ENCODE measurements at places on chromosomes 12 and 14.

GRCh38 chr12:23694307-23694706 lies 255.2 kb downstream of the SOX5 start:
- DNase-seq, result no peak

DNA sequence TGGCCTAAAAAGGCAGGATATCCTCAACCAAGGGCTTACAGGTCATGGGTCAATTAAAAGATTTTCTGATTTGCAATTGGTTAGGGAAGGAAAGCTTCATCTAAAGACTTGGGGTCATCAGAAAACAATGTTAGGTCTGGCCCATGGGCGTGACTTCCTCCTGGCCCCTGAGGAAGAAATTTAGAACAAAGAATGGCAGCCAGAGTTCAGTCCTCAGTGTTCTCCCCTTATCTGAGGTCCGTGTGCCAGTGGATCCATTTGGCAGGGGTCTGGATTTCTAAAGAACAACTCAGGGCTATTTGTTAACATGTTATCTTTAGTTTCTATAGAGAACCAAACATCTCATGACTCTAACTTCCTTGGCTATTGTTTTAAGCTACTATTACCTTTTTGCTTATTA lies 27.8 kb upstream of the NFYB start:
- no peak for DNase-seq

- no peak for DNase-seq
Measured at GRCh38 chr12:15590180-15590826, 198.9 kb downstream of the EPS8 start.

GRCh38 chr14:94868772-94869072 lies 98.8 kb upstream of the GSC start:
- DNase-seq, result no peak

DNA sequence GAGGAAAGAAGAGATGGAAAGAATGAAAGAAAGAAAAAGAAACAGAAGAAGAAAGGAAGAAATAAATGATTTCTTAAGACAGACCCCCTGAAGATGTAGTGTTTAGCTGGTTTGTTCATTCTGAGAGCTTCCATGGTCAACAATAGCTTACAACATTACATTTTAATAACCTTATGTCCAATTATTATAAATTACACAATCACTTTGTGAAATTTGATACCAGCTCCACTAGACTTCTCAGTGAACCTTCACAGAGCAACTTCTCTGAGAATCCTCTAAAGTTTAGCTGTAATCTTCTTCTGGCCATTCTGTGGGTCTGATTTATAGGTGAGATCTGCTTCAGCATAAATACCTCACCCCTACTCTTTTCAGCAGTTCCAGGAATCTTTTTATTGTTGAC lies 27.9 kb downstream of the SIX1 start:
- no peak for DNase-seq

- no peak for DNase-seq
Measured at GRCh38 chr14:65352964-65353530, 59.5 kb upstream of the FUT8 start.

- DNase-seq, result no peak
Measured at GRCh38 chr12:49478949-49479664, 59.7 kb upstream of the KCNH3 start.

DNA sequence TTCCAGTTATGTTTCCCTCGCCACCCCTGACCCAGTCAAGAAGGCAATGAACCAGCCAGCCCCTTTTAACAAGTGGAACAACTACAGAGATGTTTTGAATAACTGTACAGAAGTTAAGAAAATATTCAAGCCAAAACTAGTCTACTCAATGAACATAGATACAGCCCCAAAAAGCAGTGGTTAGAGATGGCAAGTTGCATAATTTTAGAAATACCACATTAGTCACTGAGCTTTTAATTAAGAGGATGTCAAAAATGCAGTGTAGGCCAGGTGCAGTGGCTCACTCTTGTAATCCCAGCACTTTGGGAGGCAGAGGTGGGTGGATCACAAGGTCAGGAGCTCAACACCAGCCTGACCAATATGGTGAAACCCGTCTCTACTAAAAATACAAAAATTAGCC lies 27.2 kb downstream of the PROX2 start:
- no peak for DNase-seq

DNA sequence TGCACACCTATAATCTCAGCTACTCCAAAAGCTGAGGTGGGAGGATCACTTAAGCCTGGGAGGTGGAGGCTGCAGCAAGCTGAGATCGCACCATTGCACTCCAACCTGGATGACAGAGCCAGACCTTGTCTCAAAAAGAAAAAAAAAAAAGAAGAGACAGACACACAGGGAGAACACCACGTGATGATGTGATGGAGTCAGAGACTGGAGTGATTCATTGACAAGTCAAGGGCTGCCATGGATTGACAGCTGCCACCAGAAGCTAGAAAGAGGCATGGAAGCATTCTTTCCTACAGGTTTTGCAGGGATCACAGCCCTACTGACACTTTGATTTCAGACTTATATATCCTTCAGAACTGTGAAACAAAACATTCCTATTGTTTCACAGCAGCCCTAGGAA lies 3.5 kb upstream of the HCFC2 start:
- no peak for DNase-seq

GRCh38 chr14:34837801-34838322 lies 37.3 kb downstream of the BAZ1A start:
- DNase-seq, result no peak

All from stimulated activated CD8-positive, alpha-beta memory T cell treated with anti-CD3 and anti-CD28 coated beads, Interleukin-12 subunit alpha, Interleukin-12 subunit beta, amount 100 ng/mL, for 1 hour (primary cell).